Stimulated activated CD4-positive, alpha-beta T cell treated with anti-CD3 and anti-CD28 coated beads, Interleukin-12 subunit alpha, Interleukin-12 subunit beta, amount 100 ng/mL, for 4 hours (primary cell): ENCODE measurements at places on chromosomes 2 and 18.

GRCh38 chr2:160352500-160352899 is 141.1 kb downstream of the RBMS1 start:
- DNase-seq = no peak

DNA sequence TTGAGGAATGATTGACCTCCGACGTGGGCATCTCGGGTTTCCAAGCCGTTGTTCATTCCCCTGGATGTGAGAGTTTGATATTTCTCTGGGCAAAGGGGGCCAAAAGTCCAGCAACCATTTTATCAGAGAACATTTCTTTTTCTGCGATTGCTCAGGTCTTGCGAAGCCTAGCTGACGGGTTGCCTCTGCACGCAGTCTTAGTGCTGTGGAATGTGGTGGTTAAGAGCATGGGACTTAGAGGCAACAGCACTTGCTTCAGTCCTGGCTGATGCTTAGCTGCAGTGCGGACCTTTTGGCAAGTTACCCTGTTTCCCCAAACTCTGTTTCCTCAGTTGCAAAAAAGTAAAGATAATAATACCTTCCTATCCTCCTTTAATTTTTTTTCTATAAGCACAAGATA is 45.0 kb downstream of the FAP start:
- DNase-seq = no peak

DNA sequence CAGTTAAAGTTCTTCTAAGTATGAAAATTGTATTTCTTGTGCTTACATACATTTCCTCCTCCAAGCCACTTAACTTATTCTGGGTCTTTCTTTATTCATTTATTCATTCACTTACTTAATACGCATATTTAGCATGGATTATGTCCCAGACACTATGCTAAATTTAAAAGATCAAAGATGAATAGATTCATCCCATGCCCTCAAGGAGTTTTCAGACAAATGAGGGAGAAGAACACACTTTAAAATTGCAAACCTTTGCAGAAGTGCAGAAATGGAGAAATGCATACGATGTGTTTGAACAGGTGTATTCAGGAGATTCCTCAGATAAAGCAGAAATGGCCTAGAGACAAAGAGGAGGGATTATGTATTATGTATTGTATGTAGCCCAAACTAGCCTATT is 298.7 kb upstream of the SOX11 start:
- DNase-seq = no peak

GRCh38 chr2:7649461-7650228 is 732.4 kb downstream of the RNF144A start:
- DNase-seq = no peak

- no peak for DNase-seq
Measured at GRCh38 chr18:35397976-35398375, 20.8 kb upstream of the ZNF396 start.

DNA sequence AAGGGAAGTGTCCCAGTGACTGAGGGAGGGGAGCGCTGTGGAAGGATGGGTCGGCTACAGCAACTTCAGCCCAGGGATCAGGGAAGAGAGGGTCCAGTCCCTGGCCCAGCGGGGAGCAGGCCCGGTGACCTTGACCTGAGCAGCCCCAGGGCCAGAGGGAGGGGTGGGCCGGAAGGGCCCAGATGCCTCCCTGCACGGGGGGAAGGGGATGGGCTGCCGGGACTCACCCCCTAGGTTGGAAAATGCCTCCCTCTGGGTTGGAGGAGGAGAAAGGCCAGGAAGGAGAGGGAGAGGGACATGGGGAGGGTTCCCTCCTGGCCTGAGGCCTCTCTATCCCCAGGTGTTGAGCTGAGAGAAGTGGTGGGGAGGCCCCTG is 19.8 kb downstream of the GPC1 start:
- no peak for DNase-seq

DNA sequence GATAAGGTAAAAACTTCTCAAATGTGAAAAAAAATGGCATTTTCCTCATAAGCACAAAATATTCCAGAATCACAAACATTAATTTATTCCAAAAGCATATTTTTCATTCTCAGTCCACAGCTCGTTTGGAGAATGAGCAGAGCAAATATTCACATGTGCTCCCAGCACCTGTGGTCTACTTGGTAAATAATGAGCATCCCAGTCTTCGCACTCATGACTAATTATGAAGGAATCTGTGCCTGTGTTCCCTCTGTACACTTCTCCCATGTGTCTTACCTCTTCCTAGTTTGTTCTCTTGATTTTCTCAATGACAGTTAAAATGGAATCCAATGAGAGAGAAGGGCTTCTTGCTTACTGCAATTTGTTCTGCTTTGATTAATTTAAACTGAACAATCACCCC is 671.0 kb upstream of the SOX11 start:
- no peak for DNase-seq

GRCh38 chr2:233265899-233266431 is 14.5 kb downstream of the ATG16L1 start:
- no peak for DNase-seq

GRCh38 chr2:222859786-222860612 is 837 bp upstream of the ACSL3 start:
- no peak for DNase-seq

- DNase-seq = no peak
Measured at GRCh38 chr2:12861344-12861930, 144.7 kb downstream of the TRIB2 start.

GRCh38 chr2:138124521-138124920 is 160.2 kb downstream of the HNMT start:
- no peak for DNase-seq

DNA sequence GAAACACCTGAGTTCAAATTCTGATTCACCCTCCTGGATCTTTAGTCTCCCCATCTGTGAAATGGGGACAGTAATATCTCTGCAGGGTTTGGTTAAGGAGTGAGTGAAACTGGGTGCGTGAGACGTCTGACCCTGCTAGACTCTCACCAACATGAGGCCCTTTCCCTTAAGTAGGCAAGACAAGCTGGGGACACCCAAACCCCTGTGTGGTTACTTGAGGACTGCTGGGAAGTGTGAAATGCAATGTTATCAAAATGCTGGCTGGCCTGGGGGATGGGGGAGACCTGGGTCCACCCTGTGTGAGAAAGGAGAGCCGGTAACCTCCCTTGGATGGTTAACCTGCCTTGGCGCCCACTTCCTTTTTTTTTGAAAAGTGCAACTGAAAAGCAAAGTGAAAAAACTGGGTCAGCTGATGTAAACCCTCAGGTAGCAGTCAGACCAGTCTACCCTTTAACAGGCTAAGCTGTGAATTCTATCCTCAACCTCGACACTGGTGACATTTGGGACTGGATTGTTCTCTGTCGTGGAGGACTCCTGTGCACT is 82.3 kb downstream of the INPP5D start:
- DNase-seq = no peak

DNA sequence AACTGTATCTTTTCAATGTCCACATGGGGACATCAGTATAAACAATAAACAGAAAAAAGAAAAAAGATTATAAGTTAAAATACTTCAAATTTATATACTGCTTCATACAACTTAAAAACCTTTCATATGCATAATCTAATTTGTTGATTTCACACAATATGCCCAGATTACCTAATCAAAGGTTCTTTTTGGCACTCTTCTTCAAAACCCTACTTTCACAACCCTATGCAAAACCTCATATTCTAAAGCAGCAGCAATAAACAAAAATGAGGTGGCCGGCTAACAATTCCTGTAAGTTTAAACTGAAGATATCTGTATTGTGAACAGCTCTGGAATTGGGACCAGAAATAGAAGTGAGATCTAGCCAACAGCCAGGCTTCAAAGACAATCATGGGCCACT is 28.6 kb downstream of the STK17B start:
- no peak for DNase-seq

DNA sequence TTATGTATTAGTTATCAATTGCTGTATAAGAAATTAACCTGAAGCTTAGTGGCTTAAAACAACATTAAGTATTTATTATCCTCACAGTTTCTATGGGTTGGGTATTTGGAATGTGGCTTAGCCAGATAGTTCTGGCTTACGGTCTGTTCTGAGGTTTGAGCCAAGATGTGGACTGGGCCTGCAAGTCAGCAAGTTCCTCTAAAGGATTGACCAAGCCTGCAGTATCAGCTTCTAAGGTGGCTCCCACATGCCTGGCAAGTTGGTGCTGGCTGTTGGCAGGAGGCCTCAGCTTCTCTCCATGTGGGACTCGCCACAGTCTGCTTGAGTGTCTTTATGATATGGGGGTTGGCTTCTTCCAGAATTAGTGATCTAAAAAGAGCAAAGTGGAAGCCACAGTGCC is 45.0 kb upstream of the TCF4 start:
- no peak for DNase-seq

DNA sequence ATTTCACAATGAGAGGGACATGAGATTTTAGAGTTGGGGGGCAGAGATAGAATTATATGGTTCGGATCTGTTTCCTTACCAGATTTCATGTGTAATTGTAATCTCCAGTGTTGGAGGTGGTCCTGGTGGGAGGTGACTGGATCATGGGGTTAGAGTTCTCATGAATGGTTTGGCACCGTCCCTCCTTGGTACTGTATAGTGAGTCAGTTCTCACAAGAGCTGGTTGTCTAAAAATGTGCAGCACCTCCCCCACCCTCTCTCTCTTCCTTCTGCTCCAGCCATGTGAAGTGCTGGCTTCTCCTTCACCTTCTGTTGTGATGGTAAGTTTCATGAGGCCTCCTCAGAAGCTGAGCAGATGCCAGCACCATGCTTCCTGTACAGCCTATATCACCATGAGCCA is 138.1 kb downstream of the SCG2 start:
- DNase-seq = no peak

DNA sequence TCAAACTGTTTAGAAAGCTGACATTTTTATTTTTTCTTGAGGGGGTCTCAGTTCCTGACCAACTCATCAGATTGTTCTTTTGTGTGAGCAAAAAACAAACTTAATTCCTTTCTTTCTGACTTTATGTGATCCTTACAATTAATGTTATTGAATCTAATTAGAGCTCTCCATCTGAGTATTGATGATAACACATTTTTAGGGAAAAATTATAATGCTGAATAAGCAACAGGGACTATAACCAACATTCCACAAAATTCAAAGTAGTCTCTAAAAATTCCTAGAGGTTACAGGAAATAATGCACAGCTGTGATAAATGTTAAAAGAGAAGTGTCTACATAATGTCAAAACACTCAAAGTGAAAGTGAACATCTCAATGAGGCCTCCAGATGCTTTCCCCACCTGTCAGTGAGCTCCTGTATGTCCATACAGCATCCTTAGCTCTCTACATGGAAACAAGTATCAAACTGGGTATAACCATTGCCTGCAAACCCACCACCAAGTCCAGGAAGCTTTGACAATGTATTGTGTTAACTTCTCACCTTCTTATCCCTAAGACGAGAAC is 786.0 kb upstream of the SLC39A10 start:
- DNase-seq = no peak

DNA sequence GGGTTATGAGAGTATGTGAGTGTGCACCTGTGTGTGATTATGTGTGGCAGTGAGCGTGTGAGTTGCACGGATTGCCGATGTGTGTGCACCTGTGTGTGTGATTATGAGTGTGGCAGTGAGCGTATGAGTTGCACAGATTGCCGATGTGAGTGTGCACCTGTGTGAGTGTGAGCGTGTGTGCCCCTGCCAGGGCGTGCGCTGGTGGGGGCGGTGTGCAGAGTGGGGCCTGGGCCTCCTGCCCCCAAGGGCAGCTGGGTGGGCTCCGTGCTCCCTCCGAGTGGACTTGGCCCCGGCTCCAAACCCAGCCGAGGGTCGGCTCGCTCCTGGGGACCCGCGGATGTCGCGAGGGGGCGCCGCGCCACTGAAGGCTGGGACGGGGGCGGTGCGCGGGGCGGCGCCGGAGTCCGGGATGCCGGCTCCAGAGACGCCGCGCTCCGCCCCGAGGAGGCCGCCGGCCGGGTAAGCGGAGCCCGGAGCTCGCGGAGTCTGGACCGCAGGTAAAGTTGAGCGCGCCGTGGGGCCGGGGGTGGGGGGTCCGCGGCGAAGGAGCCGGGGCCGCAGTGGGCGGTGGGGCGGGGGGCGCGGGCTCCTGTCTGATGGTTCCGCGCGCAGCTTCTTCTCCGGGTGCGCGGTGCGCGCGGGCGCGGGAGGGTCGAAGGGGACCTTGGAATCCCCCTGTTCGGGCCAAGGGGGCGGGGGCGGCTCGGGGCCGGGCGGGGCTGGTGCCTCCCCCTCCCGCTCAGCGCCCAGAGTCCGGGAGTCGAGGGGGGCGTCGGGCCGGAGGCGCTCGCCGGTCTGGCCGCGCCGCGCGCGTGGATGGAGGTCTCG is at the start of gene KCNG2:
KCNG2 (plus strand) TSS at position 421 of the 828 bp plus-strand sequence. CDS start 65,730 bp downstream, outside the sequence.
- peak; percentile 3 for DNase-seq

DNA sequence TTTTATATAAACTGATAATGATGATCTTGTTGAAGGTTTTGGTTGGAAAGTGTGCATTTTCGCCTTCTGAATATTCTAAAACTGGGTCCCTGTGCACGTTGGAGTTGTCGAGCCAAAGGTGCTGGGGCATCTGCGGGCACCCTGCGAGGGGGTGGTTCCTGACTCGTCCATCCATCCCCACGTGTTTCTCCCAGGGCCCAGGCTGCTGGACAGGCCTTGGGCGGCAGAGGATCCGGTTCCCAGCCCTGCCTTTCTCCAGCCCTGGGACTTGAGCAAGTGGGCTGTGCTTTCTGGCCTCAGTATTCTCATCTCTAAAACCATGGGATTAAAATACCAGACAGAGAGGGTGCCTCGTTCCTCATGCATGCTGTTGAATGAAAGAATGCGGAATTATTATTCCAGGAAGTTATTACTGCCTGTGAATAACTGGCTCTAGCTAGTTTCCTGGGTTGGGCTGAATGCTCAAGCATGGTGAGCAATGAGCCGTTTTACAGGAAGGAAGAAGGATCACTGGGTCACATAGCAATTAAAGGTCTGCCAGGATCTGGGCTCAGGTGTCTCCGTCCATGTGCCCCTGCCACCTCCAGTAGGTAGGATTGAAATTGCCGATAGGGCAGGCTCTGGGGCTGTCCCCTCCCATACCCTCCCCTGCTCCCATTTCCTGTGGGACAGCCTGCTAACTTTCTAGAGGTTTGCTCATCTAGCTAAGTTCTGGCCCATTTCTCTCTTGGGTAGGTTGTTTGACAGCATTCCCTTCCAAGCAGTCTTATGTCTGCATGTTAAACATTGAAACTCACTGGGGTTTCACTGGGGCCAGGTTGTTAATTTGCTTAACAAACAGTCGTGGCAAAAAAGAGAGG is 77.2 kb upstream of the HS6ST1 start:
- no peak for DNase-seq

GRCh38 chr2:72150157-72150860 is 2.6 kb upstream of the CYP26B1 start:
- peak; percentile 60 for DNase-seq

- DNase-seq = no peak
Measured at GRCh38 chr2:19120941-19121750, 237.3 kb downstream of the OSR1 start.

- no peak for DNase-seq
Measured at GRCh38 chr18:43760010-43760409, 482.7 kb upstream of the SYT4 start.

GRCh38 chr2:64966839-64967238 is 22.4 kb upstream of the SLC1A4 start:
- no peak for DNase-seq

GRCh38 chr2:72011791-72012190 is 135.9 kb downstream of the CYP26B1 start:
- DNase-seq = no peak

GRCh38 chr18:5894611-5895298 is 567 bp downstream of the TMEM200C start:
- DNase-seq = no peak
